ENCODE measurements at places on chromosomes 11 and 22.
A peak's percentile ranks its signal among the peaks of the same experiment; 100 is the strongest.

GRCh38 chr11:12106501-12106900 lies 3.9 kb upstream of the MICAL2 start:
- DNase-seq, result no peak

DNA sequence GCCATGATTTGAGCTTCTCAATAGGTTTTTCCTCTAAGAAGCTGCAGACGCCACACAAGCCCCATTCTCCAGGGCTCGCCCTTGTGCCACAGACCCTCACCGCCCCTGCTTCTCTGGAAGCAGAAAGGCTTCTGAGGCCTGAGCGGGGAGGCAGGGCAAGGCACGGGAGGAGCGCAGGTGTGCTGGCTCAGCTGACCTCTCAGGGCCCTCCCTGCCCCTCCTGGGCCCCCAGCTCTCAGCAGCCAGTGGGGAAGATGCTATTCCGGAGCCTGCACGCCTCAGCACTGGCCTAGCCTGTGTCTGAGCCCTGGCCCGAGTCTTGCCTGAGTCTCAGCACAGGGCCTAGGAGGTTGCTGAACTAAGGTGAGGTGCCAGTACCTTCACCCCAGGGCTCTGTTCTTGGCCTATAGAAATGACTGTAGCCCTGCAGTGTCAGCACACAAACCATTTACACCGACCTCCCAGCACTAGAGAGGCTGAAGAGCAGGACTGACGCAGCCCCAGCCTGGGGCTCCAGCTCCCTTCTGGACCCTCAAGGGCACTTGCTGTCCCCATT lies 47.1 kb upstream of the LMO1 start:
- no peak for DNase-seq

- DNase-seq, result no peak
Measured at GRCh38 chr22:47195156-47195483, 432.7 kb downstream of the TBC1D22A start.

- no peak for DNase-seq
Measured at GRCh38 chr11:15918674-15919073, 437.7 kb downstream of the SOX6 start.

- DNase-seq, result peak; percentile 53
Measured at GRCh38 chr11:123062892-123063825, 1.2 kb upstream of the HSPA8 start.

DNA sequence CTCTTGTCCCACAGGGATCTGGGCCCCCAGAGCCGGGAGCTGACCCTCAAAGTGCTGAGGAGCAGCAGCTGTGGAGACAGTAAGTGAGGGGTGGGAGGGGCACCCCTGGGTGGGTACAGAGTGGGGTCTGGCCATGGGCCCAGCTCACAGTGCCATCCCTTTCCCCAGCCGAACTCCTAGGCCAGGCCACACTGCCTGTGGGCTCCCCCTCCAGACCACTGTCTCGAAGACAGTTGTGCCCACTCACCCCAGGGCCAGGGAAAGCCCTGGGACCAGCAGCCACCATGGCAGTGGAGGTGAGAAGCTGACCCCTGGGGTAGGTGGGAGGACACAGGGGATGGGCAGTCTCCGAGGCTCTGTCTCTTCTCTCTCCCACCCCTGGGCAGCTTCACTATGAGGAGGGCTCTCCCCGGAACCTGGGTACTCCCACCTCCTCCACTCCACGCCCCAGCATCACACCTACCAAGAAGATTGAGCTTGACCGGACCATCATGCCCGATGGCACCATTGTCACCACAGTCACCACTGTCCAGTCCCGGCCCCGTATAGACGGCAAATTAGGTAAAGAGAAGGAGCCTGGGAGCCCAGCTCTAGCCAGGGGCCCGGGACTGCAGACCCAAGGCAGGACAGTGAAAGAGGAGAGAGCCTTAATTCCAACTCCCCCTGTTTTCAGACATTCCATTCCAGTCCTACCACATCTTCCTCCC lies 5.3 kb downstream of the C2CD2L start:
- DNase-seq, result no peak

DNA sequence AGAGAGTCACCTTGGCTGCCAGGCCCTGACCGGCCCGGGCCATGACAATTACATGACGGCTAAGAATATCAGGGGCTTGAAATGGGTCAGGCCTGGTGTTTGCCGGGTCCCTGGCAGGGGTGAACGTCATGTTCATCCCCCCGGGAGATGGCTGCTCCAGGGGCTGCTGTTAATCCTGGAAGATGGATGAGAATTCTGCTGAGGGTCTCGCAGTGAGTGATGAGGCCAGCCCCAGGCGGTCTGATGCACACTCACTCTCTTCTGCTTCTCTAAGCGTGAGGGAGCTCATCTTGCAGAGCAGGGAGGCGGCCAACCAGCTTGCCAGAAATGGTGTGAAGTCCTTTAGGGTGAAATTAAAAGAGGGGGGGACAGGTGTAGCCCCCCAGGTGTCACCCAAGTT lies 101.3 kb upstream of the ANO1 start:
- DNase-seq, result no peak

DNA sequence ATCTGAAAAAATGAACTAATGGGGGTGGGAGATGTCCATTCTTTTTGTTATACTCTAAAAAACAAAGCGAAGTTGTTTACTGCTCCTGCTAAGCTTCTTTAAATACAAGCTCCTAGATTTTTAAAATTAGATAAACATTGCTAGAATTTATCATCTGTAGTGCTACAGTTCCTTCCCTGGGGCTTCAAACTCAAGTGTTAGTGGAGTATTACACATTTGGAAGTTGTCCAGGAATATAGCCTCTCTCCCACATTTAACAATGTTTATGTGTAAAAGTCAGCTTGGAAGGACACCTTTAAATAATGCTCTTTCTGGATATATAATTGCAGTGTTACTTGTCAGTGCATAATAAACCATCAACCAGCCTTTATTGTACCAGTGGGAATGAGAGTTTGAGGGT lies 155.5 kb downstream of the SPON1 start:
- no peak for DNase-seq

DNA sequence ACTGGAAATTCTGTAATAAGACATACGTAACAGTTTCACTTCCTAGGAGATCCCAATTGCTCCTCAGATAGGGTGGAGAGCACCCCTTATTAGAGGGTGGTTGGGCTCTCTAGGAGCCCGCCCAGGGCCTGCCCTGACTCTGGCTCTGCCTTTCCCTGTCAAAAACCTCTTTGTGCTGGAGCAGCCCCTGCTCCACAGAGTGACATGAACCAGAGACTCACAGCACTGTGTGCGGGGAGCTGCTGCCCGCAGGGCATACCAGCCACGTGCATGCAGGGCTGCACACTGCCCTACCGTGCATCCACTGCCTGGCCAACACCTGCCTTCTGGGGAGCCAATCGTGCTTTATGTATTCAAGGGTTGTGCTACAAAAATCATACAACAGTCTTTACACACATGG lies 24.3 kb downstream of the KCNQ1OT1 start:
- no peak for DNase-seq

- no peak for DNase-seq
Measured at GRCh38 chr22:36069368-36069767, 40.7 kb upstream of the RBFOX2 start.

DNA sequence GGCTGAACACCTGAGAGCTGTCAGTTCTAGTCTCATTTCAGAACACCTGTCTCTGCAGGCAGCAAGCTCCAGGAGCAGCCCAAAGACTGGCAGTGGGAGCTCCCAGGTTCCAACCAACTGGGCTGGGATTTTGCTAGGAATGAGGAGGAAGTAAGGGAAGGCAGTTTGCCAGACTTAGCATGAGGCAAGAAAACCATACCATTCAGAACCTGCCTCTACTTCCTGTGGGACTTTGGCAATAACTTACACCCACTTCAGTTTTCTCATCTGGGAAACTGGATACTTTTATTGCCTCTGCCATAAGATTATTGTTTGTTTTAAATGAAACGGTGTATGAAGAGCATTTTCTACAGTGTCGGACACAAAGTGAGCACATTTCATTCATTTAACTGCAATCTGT lies 363.7 kb upstream of the ISX start:
- no peak for DNase-seq

DNA sequence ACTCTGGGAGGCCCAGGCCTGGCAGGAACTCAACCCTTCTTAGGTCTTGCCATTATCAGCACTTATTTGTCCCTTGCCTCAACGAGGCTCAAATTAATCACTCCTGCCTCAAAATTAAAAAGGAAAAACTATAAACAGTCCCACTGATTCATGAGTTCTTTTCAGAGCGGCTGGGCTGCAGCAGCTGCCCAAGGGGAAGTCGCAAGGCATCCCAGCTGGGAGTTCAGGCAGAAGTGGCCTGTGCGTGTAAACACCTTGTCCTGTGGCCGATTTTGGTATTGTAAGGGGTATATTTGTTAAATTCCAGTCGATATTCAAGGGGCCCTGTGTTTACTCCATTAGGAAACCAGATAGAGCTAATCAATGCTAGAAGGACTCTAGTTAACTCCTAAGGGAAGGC lies 213.9 kb upstream of the CADM1 start:
- no peak for DNase-seq

DNA sequence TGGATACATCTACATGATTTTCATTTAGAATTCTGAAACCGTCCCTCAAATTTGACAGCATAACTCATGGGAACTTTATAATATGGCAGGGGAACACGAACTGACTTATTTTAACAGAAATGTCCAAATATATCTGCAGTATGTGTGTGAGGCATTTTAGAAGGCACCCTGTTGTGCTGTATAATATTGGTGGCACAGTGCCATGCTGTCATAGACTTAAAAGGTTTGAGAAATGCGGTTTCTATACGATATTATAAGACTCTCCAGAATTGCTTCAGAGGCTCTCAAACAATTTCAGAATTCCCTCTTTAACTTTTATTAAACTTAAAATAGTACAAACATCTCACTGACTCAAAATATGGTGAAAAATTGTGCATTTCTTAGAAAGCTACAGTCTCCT lies 181.6 kb downstream of the MSANTD4 start:
- no peak for DNase-seq

- DNase-seq, result no peak
Measured at GRCh38 chr22:44495629-44496028, 2.4 kb downstream of the RTL6 start.

DNA sequence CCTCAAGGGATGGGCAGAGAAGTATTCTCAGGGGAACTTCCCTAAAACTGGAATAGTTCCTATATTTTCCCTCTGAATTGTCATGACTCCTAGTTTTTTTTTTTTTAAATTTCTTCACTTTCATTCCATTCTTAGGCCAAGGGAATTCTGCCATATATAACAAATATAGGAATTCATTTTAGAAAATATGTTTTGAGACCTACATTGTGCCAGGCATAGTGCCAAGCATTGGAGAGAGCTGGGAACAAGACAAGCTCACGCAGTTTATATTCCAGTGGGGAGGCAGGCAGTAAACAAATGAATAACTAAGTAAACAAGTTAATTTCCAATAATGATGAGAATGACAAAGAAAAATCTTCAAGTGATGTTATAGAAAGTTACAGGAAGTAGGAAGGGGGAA lies 2.6 kb upstream of the NPTXR start:
- no peak for DNase-seq

GRCh38 chr11:20249378-20249777 lies 89.1 kb upstream of the DBX1 start:
- no peak for DNase-seq

DNA sequence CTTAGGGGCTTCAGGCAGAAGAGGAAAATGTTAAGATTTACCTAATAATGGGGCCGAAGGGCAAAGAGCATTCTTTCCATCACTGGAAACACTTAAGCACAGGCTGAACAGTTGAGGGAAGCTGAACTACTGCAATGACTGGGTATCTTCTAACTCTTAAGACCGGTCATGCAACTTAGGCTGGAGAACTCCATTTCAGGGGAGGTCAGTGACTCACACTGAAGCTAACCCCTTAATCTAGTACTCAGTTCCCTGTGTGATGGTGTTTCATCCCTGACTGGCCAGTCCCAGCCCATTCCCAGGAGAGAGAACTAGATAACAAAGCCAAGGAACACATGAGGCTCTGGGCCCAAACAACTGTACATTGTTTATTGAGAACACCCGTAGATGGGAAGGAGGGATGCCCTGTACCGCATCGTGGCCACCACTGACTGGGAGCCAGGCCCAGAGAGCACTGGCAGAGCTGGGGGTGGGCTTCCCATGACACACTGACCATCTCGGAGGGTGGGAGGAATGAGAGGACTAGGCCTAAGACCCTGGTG lies 10.5 kb downstream of the RPL27A start:
- DNase-seq, result no peak

DNA sequence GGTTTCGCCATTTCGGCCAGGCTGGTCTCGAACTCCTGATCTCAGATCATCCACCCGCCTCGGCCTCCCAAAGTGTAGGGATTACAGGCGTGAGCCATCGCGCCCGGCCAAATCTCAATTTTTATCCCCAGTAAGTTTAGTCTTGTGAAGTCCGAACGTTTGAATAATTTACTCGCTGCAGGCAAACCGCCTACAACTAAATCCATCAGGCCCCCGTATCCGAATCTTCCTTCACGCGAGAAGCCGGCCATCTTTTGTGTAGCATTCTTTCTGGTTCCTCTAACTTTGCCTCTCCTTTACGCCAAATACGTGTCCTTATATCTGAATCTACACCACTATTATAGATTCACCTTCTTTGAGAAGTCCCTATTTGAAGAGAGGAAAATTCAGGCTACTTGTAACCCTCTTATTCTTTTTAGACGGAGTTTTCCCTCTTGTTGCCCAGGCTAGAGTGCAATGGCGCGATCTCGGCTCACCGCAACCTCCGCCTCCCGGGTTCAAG lies 581 bp upstream of the EIF3L start:
- no peak for DNase-seq
